Activated gamma-delta T cell (primary cell): ENCODE measurements at places on chromosomes 6 and 20.

- DNase-seq = no peak
These were observed 15.7 kb downstream of the ATP9A start for GRCh38 chr20:51752343-51752951.

- DNase-seq = no peak
These were observed 31.6 kb upstream of the FOXC1 start for GRCh38 chr6:1577896-1578745.

DNA sequence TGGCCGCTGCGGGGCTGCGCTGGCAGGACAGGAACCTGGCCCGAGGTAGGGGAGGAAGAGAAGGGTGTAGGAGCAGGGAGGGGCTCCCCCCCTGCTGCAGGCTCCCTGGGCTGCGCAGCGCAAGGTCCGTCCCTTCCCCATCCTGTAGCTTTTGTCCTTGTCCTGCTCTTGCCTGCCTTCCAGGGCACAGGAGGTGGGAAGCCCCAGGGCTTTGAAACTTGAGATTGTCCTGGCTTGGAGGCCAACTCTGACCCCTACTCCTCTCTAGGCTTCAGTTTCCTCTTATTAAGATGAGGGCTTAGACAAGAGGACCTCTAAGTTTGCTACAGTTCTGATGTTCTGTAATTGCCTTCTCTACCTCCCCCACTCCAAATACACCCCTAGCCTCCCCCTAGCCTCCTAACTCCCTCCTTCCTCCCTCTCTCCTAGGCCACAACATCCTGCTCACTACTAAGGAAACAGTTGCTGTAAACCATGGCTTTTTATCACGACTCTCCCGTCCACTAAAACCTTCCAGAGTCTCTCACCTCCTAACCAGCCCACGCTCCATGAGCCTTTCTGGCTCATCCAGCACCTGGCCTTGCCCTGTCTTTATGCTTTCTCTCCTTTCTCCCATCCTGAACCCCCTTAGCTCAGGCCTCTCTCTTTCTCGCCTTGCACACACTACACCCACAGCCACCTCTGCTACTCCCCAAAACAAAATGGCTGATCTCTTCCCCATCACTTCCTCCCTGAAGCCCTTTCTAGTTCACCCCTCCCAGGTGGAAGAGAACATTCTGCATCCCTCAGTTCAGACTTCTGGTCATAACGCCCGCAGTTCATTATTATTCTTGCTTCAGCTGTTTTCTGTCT is 10.2 kb downstream of the UNC5CL start:
- no peak for DNase-seq

GRCh38 chr20:59718751-59719150 is 114.4 kb downstream of the PHACTR3 start:
- no peak for DNase-seq

GRCh38 chr6:128601060-128601459 is 80.7 kb upstream of the PTPRK start:
- DNase-seq = no peak
